ENCODE measurements at places on chromosomes 7 and 10.

- peak; percentile 51 for DNase-seq
Observed at GRCh38 chr10:15571575-15571974, 148.1 kb downstream of the ITGA8 start.

GRCh38 chr7:118492466-118492865, 268.0 kb downstream of the ANKRD7 start:
- no peak for DNase-seq

DNA sequence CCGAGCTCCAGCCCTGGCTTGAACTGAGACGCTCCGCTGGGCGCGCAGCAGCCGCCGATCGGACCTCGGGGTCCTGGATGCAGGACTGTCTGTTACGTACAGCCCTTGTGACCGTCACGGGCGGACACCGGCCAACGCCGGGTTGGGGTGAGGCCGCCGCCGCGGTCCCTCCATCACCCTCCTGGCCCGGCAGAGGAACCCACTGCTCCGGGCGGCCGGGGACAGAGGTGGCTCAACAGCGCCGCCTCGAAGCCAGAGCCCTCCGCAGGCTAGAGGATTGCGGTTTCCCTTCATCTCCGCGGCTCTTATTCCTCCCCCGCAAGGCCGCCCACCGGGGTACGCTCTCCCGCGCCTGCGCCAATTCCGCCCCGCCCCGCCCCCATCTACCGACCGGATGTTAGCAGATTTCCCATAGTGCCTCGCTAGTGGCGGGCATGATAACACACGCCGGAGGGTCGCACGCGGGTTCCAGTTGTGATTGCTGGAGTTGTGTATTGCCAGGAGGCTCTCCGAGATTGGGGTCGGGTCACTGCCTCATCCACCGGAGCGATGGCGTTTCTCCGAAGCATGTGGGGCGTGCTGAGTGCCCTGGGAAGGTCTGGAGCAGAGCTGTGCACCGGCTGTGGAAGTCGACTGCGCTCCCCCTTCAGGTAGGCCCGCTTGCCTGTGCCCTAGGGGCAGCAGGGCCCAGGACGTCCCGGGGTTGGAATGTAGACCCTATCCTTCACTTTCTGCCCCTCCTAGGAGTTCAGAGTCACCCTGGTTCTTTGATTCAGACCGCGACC, at the start of gene TFAM:
TSS of gene TFAM (plus strand) at position 412 of the 785 bp plus-strand sequence. CDS start at position 550, 138 bp downstream.
- DNase-seq = peak; percentile 91

DNA sequence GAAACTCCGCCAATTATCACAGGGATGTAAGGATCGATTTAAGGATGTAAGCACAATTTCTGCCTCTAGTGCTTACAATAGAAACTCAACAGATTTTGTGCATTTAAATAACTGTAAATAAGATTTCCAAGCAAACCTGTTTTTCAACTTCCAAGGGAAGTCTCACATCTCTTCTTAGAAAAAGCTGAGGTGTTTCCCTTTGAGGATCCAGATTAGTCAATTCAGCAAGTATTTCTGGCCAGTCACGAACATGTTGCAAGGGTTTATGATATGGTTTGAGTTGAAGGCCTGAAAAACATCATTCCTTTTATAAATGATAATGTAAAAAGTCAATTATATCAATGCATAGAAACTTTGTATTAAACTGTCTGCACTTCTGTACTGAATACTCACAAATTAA, 23.9 kb downstream of the KRIT1 start:
- no peak for DNase-seq

- no peak for DNase-seq
Observed at GRCh38 chr7:80885757-80886156, 33.1 kb downstream of the SEMA3C start.

GRCh38 chr10:110304394-110304779, 333 bp downstream of the SMNDC1 start:
- no peak for DNase-seq

DNA sequence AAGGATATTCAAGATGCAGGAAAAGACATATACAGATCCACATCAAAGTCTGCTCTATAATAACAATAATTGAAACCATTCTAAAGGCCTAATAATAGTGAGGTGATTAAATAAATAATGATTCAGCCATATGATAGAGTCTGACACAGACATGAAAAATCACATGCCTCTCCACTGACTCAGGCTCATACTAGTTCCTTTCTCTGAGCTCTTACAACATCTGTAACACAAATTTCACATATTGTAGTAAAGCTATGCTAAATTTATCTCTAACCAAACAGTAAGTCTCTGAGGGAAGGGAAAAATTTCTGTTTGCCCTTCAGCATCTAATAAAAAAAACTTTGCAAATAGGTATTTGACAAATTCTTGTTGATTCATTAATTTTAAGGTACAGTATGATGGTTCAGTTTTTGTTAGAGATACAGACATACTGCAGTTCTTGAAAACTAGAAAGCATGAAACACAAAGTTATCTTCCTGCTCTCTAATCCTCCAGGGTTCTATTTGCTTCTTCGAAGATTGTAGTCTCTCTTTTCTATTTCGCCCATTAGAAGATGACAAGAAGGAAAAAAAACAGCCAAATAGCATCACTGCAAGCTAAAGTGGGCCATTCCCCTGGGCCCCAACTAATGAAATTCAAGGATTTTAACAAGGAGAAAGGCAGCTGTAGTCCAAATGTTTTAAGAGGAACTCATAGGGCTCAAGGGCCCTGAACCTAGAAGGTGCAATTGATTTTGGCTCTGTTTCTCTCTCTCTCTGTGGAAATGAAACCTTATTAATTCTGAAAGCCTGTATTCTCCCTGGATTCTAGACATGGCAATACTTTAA, 53.9 kb downstream of the CUBN start:
- DNase-seq = peak; percentile 94

GRCh38 chr7:76356823-76357222, 2.0 kb downstream of the YWHAG start:
- peak; percentile 64 for DNase-seq

DNA sequence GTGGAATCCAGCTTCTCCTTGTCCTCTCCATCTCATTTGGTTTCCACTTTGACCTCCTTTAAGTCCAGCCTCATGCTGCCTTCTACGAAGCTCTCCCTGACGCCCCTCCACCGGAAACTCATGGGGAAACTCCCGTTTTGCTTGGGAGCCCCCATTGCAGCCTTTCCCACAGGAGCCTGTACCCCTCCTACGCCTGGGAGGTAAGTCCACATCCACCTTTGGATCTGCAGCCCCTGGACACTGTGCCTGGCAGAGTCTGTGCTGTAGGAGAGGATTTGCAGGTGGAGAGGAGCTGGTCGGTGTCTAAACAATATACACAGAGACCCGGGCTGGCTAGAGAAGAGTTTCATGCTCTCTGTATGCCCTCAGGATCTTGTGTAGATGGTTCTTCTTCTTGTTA, 296.1 kb downstream of the GLRX3 start:
- DNase-seq = no peak

- DNase-seq = no peak
Observed at GRCh38 chr7:21352540-21353387, 75.1 kb upstream of the SP4 start.

DNA sequence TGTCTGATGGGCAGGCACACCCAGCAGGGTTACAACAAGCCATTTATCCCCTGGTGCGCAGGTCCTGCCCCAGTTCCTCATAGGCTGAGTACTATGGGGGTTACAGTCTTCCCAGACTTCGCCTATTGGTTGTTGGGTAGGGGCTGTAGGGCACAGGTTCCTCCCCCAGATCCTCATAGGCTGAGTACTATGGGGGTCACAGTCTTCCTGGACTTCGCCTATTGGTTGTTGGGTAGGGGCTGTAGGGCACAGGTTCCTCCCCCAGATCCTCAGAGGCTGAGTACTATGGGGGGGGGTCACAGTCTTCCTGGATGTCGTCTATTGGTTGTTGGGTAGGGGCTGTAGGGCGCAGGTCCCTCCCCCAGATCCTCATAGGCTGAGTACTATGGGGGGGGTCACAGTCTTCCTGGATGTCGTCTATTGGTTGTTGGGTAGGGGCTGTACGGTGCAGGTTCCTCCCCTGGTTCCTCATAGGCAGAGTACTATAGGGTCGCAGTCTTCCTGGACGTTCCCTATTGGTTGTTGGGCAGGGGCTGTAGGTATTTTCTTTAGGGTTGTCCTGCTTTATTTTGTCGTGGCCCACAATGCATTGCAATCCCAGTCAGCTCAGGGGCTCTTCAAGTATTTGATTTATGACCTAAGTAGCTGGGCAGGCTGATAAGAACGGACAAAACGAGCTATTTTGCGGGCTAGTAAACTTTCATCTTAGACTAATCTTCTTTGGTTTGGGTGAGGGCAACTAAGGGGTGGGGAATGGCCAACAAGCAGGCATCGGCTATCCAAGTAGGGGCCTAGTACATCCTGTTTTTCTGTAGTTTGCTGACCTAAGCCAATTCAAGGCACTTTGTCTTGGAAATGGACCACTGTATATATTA, 3.4 kb downstream of the LRRC27 start:
- no peak for DNase-seq

- DNase-seq = no peak
Observed at GRCh38 chr10:52903397-52903938, 130.9 kb upstream of the MBL2 start.

DNA sequence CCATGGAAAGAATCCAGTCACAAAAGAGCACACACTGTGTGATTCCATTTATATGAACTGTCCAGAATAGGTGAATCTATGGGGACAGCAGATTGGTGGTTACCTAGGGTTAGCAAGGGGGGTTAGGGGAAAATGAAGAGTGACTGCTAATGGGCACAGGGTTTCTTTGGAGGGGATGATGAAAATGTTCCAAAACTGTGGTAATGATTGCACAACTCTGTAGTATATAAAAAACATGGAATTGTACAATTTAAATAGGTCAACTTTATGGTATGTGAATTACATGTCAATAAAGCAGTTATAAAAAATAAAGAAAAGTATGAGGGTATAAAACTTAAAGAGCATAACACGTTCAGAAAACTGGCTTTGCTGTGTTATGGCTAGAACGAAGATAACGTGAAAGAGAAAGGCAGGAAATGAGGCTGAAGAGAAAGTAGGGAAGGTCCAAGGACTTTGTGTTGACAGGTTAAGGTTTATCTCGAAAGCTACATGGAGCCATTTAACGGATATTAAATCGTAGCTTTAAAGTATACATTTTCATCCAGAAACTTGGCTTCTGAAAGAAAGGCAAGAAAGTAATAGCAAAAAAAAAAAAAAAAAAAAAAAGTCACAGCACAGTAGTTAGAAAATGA, 26.4 kb upstream of the MSS51 start:
- peak; percentile 10 for DNase-seq

DNA sequence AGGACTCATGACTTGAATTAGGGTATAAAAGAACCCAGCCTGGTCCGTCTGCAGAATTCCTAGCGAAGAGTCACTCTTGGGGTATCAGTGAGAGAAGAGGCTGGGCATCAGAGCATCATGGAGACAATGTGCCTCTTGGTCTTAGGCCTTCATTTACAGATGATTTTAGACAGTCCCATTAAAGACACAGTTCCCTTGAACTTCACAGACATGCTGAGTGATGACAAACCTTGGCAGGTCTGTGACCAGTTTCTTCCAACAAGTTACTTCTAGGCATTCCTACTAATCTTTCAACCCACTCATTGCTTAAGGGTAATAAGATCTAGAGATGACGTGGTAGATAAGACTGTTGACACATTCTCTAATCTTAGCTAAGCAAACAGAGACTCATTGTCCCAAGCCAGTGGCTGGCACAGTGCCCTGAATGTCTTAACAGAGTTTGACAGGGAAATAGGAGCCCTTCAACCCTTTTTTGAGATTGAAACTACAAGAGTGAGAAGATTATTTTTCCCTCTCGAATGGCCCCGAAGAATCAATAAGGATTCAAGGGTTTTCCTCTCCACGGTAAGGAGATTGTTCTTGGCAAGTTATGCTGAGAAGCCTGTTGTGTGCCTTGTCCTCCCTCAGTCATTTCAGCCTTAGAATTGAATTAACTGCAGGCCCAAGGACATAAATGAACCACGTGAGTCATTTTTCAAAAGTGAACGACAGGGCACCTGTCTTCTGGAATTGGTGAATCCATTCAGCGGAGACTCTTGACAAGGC, 281.1 kb downstream of the CCDC3 start:
- DNase-seq = peak; percentile 72

- peak; percentile 47 for DNase-seq
Observed at GRCh38 chr7:137609500-137609899, 237.3 kb downstream of the DGKI start.

DNA sequence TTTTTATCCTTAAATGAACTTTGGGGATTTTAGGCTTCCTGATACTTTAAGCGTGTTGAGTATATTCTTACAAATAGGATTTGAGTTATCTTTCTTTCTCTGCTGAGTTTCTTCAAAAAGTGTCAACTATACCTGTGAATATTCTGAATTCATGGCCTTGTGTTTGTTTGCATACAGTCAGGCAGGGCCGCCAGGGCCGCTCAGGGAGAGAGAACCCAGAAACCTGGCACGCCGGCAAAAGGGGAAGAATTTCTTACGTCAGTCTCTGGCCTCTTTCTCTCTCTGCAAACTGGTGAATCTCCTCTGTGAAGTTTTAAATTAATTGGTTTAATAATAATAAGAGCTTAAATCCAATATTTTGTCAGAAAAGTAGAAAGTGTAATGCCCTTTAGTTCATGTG, 29.3 kb upstream of the BNIP3 start:
- DNase-seq = no peak

DNA sequence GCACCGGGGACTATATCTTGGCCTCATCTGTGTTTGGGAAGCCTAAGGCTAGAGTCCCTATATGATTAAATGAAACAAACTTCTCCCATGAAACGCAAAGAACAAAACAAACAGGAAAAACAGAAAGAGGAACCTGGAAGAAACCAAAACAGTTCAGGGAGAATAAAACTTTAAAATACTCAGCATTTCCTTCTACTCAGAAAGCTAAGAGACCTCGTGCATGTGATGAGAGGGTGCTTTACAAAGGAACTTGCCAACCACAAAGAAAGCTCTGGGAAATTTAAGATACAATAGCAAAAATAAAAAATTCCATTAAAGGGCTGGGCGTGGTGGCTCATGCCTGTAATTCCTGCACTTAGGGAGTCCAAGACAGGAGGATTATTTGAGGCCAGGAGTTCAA, 6.9 kb downstream of the PILRA start:
- DNase-seq = no peak

DNA sequence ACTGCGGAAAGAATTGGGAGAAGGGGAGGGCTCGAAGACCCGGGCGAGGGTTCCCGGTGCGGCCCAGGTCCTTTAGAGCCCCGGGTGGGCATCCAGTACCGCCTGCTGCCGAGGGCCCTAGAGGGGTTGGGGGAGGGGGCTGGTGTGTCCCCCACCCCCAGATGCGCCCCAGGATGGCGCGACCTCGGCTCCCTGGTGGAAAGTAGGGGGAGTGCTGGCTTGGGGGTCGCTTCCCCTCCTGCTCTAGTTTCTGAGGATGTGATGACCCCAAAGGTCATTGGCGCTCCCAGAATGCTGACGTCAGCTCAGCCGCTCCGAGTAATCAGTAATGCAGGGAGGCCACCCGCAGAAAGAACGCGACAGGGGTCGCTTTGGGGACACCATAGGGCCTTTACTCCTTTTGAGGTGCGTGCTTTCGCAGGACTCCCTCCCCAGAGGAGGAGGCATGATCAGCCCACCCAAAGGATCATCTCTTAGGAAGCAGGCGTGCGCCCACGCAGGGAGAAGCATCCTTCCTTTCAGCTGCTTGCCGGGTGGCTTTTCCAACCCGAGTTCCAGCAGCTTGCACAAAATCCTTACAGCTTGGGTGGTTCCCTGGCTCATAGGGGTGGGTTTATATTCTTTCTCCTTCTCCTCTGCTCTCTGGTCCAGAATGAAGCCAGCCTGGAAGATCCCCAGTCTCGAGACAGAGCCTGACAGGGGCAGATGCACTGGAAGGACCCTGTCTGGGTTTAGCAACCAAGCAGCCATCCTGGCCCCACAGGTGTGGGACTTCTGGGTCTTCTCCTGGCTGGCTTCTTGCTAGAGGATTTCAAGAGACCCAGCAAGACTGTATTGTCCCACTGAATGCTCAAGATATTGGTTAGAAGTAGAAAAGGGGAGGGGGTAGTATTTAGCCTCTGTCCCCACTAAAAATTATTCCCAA, 1.3 kb upstream of the PRKAG2 start:
- DNase-seq = no peak
